ENCODE measurements at places on chromosomes 7 and 10. TPM values are rescaled to one million over a fixed set of nuclear protein-coding genes. Genes with fewer than 3 reads are reported as not detected.

LRIT1 gene
- not detected for total RNA-seq

DNA sequence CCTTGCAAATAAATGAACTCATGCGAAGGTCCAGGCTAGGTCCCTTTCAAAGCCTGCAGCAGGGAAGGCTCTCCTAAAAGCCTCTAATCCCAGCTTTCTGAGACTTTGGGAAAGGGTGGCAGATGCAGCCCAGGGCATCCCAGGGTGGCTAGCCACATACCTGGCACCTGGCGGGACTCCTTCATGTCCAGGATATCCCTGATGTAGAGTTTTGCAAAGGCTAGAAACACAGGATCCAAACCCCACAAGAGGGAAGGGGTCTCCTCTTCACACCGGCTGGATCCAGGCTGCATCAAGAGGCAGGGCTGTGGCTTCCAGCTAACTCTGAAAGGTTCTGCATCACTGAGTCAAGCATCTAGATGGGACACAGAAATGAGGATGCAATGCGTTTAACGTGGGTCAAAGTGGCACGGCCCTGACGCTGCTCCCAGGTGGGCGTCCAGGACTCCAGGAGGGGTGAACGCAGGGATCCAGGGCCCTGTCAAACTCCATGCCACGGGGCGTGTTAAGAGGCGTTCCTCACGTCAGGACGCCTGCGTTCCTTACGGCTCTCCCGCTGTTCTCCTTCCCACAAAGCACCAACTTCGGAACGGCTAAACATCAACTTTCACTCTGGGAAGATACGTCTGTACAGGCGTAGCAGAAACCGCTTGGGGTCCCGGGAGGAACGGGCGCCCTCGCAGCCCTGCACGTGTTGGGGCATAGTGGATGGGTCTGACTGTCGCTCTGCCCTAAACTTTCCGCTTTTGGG lies 507 bp downstream of the STN1 start:
- DNase-seq, result peak; percentile 53

DNA sequence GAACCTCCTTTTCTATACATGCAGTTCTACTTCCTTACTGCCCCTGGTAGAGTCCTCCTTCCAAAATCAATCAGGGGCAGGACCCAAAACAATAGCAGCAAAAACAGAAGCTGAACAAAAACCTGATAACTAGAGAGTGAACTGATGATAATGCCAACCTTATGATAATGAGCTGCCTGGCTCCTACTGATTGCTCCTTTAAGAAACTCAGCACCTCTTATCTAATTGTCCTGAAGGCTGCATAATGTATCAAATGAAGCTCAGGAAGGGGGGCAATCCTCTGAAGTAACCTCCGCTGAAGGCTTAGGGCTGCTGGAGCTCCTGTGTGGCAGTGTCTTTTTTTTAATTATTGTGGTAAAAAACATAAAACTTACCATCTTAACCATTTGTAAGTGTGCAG lies 257.0 kb downstream of the PHTF2 start:
- DNase-seq, result no peak

- DNase-seq, result no peak
These were observed 154.1 kb upstream of the AHR start for GRCh38 chr7:17144322-17144721.

GRCh38 chr10:112333452-112333851 lies 40.5 kb upstream of the ACSL5 start:
- no peak for DNase-seq

DNA sequence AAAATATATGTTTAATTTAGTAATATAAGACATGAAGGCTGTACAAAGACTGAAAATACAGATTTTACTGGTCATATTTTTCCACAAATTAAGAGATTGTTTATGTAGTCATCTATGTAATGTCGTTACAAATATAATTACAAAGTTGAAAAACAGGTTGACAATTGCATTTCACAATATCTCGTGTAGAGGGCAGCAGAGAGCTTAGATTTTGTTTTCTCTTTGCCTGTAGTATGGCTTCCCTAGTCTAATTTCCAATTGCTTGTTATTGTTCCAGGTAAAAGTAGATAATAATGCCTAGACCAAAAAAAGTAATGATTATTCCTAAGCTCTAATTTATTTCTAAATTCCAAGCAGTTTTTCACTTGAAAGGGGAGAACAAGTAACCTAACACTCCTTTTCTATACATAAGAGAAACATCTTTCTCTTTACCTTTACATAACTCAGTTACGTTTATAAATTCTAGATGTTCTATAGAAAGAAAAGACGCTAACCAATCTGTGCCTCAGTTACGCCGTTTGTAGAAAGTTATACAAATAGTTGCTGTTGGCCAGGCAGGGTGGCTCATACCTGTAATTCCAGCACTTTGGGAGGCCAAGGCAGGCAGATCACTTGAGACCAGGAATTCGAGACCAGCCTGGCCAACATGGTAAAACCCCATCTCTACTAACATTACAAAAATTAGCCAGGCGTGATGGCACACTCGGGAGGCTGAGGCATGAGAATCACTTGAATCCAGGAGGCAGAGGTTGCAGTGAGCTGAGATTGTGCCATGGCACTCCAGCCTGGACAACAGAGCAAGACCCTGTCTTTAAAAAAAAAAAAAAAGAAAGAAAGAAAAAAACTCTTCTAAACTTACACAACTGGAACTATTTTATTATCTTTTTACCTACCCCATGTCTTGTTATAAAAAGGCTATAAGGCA lies 30.0 kb downstream of the NET1 start:
- no peak for DNase-seq

WDR86 gene
- 0.15 TPM for total RNA-seq

GRCh38 chr10:5526691-5527331 lies 2.0 kb downstream of the CALML3 start:
- DNase-seq, result no peak

DNA sequence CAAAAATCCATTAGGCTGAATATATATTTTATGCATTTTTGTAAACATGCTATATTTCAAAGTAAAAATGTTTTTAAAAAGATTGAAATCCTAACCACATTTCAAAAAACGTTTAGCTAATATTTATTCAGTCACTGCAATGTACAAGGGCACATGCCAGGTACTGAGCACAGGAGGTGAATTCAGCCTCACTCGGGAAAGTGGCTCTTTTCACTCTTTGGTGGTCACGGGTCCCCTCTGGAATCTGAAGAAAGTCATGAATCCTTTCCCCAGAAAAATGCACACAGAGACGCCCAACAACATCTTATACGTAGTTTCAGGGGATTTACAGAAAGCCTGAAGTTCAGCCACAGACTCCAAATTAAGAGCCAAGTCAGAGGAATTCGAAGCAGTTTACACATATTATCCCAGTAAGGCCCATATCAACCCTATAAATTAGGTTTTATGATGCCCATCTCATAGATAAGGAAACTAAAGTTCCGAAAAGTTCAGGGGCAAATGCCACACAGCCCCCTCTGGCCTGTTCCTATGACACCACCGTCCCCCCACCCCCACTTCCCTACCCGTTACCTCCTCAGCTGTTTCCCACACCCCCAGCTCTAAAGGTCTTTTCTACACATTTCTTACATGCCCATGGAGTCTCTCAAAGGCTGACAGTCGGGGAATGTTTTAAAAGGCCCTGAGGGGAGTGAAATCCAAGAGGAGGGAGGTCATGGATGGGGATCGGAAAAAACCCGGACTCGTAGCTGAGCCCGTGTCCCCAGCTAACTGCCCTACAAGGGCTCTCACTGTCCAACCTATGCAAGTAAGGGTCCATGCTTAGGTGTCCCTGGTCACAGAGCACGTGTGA lies 9.6 kb upstream of the SVOPL start:
- no peak for DNase-seq

NDUFB8 gene
- 436 TPM for total RNA-seq

- no peak for DNase-seq
These were observed 12.1 kb upstream of the LRRC18 start for GRCh38 chr10:48951707-48952106.

- DNase-seq, result no peak
These were observed 44.4 kb downstream of the MCU start for GRCh38 chr10:72736176-72736827.

FAM241B gene
- total RNA-seq, result 4.9 TPM
